ENCODE measurements at places on chromosomes 5 and 9. TPM values are rescaled to one million over a fixed set of nuclear protein-coding genes. Genes with fewer than 3 reads are reported as not detected.

DNA sequence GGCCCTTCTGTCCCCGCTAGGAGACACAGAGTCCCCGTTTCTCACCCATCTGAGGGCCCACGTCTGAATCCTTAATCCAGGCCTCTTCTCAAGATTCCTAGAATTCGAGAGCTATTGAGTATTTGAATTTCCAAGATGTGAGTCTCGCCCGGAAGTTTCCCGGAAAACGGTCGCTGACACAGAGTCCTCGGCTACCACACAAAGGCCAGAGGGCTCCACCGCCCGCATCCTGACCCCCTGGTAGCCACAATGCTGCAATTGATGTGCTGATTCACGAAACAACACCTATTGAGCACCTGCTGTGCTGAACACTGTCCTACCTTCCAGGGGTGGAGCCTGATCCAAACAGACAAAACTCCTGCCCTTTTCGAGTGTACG is 670 bp upstream of the FBP1 start:
- no peak for DNase-seq

GRCh38 chr5:146647656-146648199 is 131.7 kb upstream of the GPR151 start:
- no peak for DNase-seq

DNA sequence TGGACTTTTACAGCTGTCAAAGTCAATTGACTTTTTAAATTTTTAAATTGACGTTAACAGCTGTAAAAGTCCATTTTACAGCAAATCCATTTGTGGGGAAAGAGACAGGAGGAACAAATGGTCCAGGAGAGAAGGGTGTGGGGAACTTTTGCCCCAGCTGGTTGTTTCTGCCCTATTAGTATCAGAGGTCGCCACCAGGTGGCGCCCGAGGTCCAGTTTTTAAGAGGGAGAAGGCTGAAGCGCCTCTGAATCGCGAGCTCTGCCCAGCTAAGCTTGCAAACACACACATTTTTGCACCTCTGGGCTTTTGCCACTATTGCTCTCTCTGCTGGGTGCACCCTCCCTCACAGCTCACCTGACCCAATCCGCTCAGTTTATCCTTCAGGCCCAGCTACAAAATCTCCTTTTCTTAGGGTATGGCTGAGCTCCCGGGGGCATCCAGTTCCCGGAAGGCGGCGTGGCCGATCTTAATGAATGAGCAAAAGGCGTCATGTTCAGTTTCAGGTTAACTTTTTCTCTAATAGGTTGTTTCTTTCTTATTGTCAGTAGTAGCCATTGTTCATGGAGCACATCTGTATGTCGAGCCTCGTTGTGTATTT is 6.3 kb upstream of the TTLL11 start:
- peak; percentile 65 for DNase-seq

PCDHB6 gene
- 3.3 TPM for polyA plus RNA-seq

- no peak for DNase-seq
Observed at GRCh38 chr5:131228646-131229045, 35.2 kb upstream of the CDC42SE2 start.

NUP188 gene
- 55.9 TPM for polyA plus RNA-seq

DNA sequence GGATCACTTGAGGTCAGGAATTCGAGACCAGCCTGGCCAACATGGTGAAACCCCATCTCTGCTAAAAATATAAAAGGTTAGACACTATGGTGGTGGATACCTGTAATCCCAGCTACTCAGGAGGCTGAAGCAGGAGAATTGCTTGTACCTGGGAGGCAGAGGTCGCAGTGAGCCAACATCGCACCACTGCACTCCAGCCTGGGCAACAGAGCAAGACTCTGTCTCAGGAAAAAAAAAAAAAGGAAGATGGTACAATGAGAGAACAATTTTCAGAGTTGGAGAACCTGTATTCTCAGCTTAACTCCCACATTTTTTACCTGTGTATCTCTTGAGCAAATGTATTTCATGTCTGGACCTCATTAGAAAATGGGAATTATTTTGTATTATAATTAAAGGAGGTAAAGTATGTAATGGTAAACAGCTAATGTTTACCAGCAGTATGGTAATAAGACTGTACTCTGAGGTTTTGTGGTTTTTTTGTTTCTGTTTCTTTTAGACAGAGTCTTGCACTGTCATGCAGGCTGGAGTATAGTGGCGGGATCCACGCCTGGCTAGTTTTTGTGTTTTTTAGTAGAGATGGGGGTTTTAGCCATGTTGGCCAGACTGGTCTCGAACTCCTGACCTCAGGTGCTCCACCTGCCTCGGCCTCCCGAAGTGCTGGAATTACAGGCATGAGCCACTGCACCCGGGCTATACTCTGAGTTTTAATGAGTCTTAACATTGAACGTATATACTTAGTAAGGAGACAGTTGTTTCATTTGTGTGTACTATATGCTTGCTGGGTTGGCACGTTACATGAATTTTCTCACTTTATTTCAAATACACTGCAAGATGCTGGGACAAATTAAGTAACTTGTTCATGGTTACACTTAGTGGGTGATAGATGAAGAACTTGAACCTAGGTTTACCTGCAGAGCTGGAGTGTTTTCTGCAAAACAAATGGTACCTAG is 16.2 kb downstream of the UHRF2 start:
- DNase-seq = no peak

GRCh38 chr9:120579139-120580050 is 572 bp downstream of the CDK5RAP2 start:
- peak; percentile 12 for DNase-seq

DNA sequence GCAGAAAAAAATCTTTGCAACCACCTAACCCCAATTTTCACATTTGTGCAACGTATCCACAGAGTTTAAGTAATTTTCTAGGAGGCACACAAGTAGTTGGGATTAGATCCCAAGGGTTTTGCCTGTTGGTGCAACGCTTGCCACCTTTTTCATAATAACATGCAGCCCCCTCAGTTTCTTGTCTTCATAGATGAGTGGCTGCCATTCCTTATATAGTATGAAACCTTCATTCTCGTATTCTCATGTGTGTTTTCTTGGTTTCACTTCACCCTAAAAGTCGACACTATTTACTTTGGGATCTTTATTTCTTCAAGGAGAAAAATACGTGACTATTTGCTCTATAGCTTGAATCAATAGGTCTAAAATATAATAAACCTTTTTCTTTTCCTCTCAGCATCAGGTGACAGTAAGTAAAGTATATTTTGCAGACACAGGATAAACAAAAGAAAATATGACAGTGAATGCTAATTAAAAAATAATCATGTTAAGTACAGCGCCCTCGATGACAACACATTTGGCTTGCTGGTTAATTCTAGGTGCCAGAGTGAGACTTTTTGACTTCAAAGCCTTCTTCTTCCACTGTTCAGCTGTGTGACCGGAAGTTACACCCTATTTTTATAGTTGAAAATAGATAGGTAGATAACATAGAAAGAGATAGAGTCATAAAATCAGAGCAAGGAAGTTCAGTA is 342.8 kb upstream of the CCNG1 start:
- DNase-seq = no peak

NPDC1 gene
- polyA plus RNA-seq = 24.8 TPM

GRCh38 chr5:126274076-126274762 is 149.0 kb upstream of the GRAMD2B start:
- no peak for DNase-seq

DNA sequence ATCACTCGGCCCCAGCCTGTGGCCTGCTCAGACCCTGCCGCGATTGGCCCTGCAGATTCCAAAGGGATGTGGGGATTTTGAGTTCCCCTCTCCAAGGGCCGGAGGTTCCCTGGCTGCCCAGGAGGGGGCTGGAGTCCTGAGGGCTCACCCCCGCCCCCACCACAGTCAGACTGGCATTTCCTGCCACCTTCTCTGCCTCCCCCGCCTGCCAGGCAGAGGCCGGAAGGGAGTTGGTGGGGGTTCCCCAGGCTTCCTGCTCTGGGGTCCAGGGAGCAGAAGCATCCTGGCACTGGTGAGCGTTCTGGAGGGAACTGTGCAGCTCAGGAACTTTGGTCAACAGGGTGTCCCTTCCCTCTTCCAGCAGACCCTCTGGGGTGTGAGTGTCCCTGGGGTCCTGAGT is 70.6 kb downstream of the RXRA start:
- no peak for DNase-seq

PHF2 gene
- 41.9 TPM for polyA plus RNA-seq

PFN3 gene
- polyA plus RNA-seq = not detected

DNA sequence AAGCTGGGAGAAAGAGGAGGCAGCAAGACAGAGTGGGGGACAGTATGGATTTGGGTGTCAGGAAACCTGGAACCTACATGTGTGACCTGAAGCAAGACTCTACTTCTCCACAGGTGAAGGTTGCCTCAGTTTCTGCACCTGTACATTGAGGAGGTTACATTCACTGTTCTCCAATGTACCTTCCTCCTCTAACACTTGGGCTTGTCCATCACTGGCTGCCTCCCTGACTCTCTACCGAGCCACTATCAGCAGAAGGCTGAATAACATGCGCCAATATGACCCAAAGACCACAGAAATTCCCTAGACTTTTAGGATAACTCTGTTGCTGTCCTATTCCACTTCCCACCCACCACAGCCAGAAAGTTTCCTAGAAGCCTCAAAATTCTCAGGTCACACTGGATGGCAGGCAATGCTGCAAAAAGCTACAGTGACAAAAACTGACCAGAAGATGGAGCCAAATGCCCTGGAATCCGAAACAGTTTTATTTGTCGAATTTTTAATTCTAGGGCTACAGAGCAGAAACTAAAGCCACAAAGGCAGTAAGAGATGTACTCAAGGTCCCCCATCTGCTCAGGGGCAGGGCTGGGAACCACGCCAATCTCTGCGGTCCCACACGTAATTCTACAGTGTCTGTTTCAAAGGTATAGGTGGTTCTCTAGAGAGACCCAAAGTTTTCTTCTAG is 64.4 kb downstream of the FAM114A2 start:
- no peak for DNase-seq

GRCh38 chr9:29150606-29151005 is 1577.3 kb upstream of the C9orf72 start:
- no peak for DNase-seq

THBS4 gene
- polyA plus RNA-seq = 3.8 TPM

DNA sequence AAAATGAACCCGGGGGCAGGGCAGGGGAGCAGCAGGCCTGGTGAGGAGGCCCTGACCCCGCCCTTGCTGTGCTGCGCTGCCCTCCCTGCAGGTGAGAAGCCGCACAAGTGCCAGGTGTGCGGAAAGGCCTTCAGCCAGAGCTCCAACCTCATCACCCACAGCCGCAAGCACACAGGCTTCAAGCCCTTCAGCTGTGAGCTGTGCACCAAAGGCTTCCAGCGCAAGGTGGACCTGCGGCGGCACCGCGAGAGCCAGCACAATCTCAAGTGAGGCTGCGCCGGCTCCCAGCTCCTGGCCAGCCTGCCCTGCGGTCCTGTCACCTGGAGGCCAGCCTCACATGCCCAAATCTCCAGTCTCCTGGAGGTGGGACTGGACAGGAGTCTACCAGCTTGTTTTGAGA is 12.3 kb downstream of the GFI1B start:
- no peak for DNase-seq

DNA sequence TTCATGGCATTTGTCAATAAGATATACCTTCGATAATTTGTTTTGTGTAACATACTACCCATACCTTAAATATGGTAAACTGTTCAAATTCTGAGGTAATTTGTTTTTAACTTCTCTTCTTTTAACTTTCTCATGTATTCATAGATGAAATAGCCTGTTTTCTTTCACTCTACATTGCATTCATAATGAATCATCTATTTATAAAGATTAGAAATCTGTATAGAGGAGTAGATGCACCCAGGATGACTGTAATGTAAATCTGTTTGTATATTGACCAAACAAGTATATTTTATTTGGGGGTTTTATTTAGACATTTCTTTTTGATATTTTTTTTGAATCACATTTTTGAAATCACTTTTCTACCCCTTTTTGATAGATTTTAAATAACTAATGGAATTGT is 144.6 kb downstream of the CD180 start:
- DNase-seq = no peak

- no peak for DNase-seq
Observed at GRCh38 chr9:126692041-126692758, 78.5 kb downstream of the LMX1B start.

DNA sequence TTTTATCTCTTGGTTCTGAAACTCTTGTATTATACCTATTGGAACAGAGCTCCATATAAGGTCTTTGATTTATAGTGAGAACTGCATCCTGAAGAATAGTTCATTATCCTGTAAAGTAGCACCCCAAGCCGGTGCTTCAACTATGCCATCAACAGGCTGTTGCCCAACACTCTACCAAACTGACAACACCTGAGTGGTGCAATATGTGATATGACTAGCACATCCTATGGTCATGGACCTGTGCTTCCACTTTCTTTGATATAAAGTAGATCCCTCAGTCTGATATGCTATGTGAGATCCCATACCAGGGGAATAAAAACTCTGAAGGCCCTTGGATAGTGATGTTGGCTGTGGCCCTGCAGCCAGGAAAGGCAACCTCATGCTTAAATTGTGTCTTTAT is 15.8 kb downstream of the CSF2 start:
- no peak for DNase-seq

NUP155 gene
- 30.9 TPM for polyA plus RNA-seq

CSF2 gene
- not detected for polyA plus RNA-seq

DNA sequence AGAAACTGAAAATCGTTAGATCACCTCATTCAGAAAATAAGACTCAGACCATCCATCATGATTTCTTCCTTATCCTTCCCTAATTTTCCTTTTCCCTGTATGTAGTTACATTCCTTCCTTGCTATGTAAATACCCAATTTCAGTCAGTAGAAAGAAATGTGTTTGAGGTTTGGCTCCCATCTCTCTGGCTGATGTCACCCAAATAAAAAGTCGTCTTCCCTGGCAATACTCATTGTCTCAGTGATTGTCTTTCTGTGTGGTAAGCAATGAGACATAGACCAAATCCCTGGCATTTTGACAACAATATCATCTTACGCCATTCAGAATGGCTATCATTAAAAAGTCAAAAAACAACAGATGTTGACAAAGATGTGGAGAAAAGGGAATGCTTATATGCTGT is 303.9 kb upstream of the EDIL3 start:
- no peak for DNase-seq

DNA sequence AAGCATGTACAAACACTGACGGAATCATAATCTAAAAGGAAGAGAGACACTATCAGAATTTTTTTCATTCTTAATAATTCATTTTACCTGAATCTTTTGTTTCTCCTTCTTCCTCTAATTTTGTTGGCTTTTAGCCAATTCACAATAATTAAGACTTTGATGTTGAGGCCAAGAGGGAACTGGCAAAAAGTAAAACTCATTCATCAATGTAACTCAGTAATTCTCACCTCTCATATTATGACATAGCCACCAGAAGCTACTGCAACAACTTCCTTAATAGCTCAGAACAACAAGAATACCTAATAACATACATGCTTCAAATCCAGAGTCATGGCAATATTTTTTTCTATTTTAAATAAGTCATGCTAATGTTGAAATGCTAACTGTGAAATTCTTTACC is 64.5 kb downstream of the MCTP1 start:
- DNase-seq = no peak

DNA sequence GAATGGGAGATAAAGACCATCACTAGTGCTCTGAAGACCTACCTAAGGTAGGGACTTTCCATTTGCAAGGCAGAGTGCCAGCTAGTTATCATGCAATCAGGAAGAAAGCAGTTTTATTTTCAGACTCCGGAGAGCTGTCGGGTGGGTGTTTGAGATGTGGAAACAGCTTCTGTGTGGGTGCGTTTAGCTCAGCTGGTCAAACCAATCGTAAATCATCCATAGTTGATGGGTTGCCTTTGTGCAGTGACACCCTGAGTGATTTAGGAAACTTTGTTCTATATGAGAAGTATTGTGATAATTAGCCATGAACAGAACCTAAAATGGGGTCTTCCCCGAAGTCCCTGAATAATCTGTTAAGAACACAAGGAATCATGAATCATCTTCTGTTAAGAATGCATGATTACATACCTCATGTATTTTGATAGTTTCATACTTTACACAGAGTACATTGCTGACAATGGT is 284.3 kb downstream of the ARHGAP26 start:
- no peak for DNase-seq

GRCh38 chr5:13865312-13865711 is 79.2 kb downstream of the DNAH5 start:
- no peak for DNase-seq
